CD4-positive, alpha-beta T cell treated with Interleukin-2 at 100 ng/mL for 4 hours (primary cell): ENCODE measurements at places on chromosomes 3 and 15.

GRCh38 chr3:18740631-18741583, 315.8 kb upstream of the SATB1 start:
- peak; percentile 81 for DNase-seq

- no peak for DNase-seq
Observed at GRCh38 chr3:26236531-26236930, 386.0 kb upstream of the LRRC3B start.

GRCh38 chr3:71659864-71660591, 65.2 kb downstream of the EIF4E3 start:
- no peak for DNase-seq

DNA sequence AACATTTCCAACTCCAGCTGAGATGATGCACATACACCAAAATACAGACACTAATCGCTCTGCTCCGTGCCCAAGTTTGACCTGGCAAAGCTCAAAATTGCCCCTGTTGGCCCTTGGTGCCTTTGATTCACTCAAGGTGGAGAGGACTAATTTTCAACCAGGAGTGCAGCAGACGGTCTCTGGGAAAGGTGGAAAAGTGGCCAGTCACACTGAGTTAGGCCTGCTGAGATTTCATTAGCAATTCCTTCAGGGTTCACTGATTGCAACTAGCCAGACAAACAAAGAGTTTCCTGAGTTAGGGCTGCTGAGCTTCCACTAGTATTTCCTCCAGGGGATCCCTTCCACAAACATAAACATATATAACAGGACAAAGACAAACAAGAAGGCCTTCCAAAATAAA, 28.7 kb upstream of the LHFPL4 start:
- DNase-seq = no peak

DNA sequence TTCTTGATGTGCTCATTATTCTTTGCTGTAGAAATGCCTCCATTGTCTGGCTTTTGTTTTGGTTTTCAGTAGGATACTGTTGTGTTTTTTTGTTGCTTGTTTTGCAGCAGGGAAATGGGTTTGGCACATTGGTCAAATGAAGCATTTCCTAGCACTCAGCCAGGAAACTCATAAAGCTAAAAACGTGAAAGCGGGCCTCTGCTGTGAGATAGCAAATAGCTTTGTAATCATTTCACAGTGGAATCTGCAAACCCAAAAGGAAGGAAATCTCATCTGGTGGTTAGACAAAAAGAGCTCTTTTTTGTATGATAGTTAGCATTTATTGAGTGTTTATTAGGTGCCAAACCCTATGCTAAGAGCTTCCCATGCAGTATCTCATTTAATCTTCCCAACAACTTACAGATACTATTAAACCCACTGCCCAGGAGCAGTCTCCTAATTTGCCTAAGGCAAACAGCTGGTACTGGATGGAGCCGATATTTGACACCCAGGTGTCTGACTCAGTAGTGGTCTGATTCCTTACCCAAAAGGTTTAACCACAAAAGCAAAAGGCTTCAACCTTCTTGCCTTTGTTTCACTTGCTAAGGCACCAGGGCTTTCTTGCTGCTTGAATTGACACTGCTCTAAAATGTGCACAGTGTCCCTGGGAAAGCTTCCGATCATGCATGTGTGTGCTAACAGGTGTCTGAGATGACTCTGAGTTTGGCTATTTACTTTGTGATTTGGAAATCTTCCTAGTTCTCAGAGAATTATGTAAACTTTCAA, 527.9 kb upstream of the MDFIC2 start:
- no peak for DNase-seq

GRCh38 chr15:77507143-77507897, 86.6 kb downstream of the HMG20A start:
- no peak for DNase-seq

DNA sequence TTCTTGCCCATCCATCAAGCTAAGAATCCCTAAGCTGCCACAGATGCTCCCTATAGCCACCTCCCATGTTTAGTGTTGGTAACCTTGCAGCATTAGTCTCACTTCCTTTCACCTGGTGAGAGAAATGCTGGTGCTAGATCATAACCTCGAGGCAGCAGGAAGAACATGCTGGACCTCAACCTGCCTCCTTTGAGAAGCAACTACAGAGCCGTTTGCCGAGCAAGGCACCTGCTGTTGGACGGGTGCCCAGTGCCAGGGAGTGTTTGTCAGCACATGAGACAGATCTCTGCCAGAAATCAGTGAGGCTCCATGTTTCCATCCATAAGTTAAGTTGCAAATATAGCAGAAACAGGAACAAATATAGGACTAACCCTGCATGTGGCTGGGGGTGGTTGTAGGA, 955.7 kb downstream of the TUSC7 start:
- no peak for DNase-seq

GRCh38 chr15:40857601-40858341, 13.9 kb downstream of the SPINT1 start:
- DNase-seq = peak; percentile 80

DNA sequence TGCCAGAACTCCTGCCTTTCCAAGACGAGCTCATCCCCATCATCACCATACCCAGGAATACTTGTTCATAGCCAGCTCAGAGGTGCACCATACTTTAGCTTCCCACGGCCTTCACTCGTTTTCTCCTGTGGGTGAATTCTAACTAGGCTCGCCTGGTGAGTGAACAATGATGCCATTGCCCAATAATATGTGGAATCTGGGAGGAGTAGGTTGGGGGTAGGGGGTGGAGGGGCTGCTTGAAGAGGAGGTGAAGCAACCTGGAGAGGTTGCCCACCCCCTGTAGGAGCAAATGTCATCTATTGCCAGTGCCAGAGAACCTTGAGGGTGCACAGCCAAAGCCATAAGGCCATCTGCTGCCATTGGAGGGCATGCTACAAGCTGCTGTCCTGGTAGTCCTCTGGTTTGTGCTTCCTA, 592 bp upstream of the ZNF445 start:
- DNase-seq = no peak

GRCh38 chr3:31157047-31157694, 262.7 kb upstream of the GADL1 start:
- no peak for DNase-seq

DNA sequence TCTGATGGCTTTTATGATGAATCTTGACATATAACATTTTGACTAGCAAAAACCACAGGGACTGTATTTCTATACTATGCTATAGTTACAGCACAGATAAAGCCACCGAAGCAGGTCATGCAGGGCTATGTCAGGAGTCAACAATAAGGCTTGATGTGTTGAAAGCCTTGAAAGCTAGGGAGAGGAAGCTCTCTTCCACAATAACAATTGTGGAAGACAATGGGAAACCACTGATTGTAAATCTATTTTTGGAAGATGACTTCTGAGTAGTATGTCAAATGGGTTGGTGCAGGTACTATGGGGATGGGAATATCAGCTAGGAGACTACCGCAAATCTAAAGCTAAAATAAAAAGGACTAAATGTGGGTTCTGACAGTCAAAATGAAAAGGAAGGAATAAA, 4.0 kb upstream of the AQR start:
- no peak for DNase-seq

- peak; percentile 70 for DNase-seq
Observed at GRCh38 chr3:141105828-141106628, 54.9 kb downstream of the SPSB4 start.

- no peak for DNase-seq
Observed at GRCh38 chr3:25536521-25537391, 108.7 kb downstream of the RARB start.

- peak; percentile 6 for DNase-seq
Observed at GRCh38 chr3:143644370-143645089, 203.7 kb downstream of the SLC9A9 start.

GRCh38 chr3:16935781-16936180, 51.0 kb downstream of the PLCL2 start:
- DNase-seq = no peak

GRCh38 chr3:196569003-196569516, 600 bp downstream of the FBXO45 start:
- peak; percentile 37 for DNase-seq

- no peak for DNase-seq
Observed at GRCh38 chr15:32829436-32829835, 111.6 kb downstream of the GREM1 start.

DNA sequence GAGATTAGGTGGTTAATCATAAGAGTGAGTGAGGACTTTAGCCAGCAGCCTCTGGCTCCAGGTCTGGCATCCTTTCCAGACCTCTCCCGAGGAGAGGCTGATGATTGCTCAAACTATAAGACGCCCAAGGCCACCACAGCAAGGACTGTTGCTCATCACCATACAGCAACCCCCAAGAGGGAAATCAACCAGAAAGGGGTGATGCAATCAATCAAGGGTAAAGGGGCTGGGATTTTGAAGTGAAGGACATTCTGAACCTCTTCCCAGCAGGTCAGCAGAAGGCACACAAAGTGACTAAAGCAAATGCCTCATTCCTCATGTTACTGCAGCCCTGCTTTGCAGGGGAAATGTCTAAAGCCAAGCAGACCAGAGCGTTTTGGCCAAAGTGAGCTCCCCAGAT, 247.3 kb upstream of the IGF1R start:
- no peak for DNase-seq

GRCh38 chr3:99668044-99668443, 29.6 kb downstream of the COL8A1 start:
- no peak for DNase-seq

- no peak for DNase-seq
Observed at GRCh38 chr3:162678941-162679340, 1182.3 kb downstream of the OTOL1 start.

DNA sequence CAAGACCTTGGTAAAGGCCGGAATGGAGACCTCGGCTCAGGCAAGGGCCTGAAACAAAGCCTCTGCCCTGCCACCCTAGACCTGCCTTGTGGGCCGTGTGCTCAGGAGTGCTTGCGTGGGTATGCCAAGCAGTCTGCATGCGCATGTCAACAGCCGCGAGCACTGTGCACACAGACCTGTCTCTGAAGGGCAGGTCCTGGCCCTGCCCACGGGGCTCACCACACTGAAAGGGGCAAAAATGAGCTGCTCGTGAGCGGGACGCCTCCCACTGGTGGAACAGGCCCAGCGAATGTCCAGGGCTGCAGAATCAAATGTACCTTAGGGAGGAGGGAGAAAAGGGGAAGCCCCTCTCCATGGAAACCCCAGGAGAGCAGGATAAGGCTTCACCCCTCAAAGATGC, 44.3 kb upstream of the FGD5 start:
- DNase-seq = no peak

GRCh38 chr3:80771085-80771484, 990.4 kb downstream of the GBE1 start:
- DNase-seq = no peak

DNA sequence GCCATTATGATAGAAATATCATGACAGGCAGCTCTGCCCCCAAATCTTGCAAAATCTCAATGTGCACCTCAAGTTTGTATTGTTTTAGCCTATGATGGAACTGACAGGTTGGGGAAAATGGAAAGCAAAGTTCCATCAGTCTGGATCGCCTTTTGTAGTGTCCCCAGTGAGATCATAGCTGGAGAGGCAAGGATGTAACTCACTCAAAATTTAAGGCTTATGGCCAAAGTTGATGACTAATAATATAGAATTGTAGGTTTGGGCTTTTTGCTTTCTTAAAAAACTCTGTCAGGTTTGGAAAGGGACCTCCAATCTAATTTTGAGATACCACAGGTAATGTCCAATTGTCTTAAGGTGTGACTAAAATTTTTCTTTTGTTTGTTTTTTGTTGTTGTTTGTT, 1.4 kb upstream of the ACP3 start:
- no peak for DNase-seq

DNA sequence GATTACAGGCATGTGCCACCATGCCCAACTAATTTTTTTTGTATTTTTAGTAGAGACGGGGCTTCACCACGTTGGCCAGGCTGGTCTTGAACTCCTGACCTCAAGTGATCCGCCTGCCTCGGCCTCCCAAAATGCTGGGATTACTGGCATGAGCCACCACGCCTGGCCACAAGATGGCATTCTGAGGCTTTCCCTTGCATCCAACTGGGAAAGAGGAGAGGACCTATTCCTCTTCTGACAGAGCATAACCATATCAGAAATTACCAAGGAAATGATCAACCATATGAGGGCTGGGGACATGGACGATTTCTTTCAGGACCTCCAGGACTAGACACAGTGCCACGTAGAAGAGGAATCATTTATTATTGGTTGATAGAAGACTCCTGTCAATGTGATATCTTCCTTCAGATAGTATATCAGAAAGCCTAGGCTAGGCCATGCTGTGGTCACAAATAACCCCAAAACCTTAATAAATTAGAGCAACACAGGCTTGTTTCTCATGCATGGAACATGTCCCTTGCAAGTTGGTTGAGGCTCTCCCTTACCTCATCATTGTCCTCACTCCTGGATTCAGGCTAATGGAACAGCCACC, 372.3 kb upstream of the IL12A start:
- DNase-seq = no peak

GRCh38 chr3:97736928-97737327, 27.6 kb upstream of the ARL6 start:
- DNase-seq = no peak

- DNase-seq = no peak
Observed at GRCh38 chr3:71160785-71161546, 422.6 kb downstream of the FOXP1 start.

GRCh38 chr3:5710718-5711117, 523.2 kb downstream of the EDEM1 start:
- no peak for DNase-seq

DNA sequence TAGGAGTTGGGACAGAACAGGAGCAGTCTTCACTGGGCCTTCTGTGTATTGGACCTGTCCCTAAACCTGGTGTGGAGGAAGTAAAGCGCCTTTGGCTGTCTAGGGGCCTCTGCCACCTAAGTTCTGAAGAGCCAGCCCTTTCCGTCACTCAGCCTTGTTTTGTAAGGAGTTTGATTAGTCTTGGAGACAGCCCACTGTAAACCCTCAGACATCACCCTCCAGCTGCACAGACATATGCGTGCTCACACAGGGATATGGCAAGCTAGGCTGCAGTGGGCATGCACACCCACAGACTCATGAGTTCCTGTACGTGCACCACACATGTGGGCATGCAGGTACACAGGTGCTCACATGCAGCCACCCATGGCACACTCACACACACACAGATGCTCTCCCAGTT, 5.2 kb downstream of the PRKCD start:
- no peak for DNase-seq

DNA sequence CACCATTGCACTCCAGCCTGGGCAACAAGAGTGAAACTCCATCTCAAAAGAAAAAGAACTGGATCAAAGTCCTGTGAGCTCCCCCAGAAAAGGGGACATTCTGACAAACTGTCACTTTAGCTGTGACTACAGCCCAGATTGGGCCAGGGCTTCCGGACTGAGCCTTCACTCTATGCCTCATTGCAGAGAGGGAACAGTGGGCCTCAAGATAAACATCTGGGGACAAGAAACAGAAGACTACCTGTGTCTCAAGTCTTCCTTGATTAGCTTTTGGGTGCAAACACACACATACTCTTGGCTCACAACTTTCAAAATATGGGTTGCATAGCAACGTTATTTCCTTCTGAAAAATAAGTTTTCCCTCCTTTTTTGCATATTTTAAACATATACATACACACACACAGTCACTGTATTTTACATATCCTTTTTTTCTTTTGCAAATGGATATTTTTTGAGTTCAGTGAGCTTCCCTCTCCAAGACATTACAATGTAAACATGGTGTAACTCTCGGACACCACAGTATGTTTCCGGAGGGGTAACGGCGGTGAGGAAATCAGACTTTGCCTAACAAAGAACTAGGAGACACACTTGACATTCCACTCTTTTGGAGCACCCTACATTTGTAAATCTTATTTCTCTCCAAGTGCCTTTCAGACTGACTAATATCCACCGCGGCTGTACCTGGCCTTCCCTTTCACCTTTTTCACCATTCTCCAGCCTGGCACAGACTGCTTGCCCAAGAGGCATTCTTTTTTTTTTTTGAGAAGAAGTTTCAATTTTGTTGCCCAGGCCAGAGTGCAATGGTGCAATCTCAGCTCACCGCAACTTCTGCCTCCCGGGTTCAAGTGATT, 3.5 kb downstream of the TKT start:
- DNase-seq = no peak
